Ovary (tissue), 10 donors: ENCODE measurements at places on chromosomes 16 and 17. TPM values are rescaled to one million over a fixed set of nuclear protein-coding genes. Genes with fewer than 3 reads are reported as not detected.

PKMYT1 gene
- 1.1 TPM for total RNA-seq

KRTAP4-1 gene
- total RNA-seq: not detected

HSD17B1 gene
- total RNA-seq: 5.3 TPM

CLEC18C gene
- total RNA-seq: 0.15 TPM
